ENCODE measurements at places on chromosomes 4 and X. TPM values are rescaled to one million over a fixed set of nuclear protein-coding genes. Genes with fewer than 3 reads are reported as not detected.
A peak's percentile ranks its signal among the peaks of the same experiment; 100 is the strongest.

DNA sequence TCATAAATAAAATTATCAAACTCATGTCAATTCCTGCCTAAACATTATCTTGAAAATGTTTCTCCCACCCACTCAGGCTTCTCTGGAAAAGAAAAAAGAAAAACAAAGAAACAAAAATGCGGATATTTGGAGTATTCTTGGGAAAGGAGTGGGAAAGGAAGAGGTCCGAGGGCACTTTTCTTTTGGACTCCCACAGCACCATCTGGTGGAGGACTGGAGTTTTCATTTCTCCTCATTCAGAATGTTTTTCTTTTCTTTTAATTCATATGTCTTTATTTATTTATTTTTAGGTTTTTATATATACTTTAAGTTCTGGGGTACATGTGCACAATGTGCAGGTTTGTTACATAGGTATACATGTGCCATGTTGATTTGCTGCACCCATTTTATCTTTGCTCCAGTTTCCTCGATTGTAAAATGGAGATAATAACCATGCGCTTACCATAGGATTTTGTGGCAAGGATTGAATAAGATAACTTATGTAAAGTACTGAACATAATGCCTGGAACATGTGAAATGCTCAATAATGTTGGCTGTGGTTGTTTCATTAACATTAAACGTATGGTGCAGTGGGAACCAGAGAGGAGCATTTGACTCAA is 8.0 kb upstream of the KCNE5 start:
- DNase-seq, result peak; percentile 54

GRCh38 chrX:11257711-11258110 is 35.5 kb upstream of the AMELX start:
- no peak for DNase-seq

DNA sequence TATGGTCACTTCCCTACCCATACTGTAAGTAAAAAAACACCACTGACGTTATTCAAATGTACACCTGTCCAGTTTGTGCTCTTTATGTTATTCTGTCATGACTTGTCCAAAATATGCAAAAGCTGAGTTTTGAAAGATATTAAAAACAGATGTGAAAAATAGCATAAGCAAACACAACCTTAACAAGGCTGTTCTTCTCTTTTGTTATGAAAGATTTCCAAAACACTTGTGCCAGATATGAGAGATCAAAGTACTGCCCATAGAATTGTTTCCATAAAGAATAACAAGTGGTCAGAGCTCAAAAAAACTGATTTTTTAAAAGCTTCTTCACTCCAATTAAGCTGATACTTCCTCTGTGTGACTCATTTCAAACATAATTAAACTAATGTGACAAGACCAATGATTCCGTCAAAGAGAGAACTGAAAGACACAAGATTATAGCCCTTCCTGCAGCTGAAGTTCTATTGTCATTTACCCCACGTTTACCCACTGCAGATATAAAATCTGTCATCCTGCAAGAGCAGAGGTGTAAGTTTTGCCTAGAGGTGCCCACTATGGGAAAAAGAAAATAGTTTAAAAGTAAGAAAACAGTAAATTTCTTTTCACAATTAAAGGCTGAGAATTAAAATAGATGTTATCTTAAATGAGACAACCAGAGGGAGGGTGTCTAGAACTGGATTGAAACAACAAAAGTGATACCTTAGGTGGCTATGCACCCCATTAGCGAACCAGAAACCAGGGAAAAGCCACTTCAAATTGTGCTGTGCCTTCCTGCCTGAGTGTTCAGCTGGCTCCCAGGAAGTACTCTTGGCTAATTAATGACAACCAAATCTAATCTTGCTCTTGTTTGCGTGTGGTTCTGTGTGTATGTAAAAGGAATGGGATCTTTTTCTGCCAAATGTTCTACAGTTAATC is 30.1 kb downstream of the RASSF6 start:
- peak; percentile 31 for DNase-seq

Gene HTT-AS
- not detected for total RNA-seq

DNA sequence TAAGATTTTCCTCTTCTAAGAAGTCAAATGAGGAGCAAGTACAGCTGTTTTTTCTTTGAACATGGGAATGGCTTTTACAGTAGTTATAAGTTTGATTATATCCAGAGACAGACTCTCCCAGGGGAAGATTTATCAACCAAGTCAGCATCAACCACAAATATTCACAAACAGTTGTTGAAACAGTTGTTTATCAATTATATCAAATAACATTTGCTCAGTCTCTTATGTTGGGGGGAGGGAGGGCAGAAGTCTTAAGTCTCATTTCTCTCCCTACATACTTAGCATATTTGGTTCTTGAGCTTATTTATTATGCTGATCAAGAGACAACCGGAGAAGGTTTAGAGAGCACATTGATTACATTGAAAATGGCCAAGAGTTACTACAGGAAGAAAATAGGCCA is 110.1 kb downstream of the FBXO8 start:
- DNase-seq, result no peak

GRCh38 chr4:156419080-156419685 is 465.5 kb upstream of the CTSO start:
- DNase-seq, result no peak

Gene PPEF2
- total RNA-seq, result 0.10 TPM

DNA sequence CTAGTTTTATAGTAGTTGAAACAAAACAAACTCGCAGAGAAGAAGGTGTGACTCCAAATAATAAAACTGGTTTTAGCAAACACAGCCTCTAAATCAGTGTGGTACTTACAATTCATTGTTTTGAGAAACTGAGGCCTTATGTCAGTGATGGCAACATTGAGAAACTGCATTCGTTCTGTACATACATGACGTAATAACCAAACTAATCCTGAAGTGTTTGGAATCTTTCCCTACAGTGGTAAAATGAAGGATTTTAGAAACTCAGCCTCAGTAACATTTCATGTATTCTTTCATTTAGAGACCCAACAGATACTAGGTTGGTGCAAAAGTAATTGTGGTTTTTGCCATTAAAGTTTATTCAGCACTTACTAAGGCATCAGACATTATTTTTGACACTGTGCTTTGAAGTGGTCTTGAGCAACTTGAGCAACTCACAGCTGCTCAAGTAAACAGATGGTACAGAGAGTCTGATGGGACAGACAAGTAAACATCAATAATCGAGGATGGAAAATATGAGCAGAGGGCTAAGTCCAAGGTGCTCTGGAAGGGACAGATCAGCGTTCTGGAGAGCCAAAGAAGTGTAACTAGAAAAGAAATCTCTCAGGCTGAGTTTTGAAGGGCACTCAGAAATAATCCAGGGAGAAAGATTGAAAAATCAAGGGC is 390.8 kb upstream of the BOD1L1 start:
- no peak for DNase-seq

Gene PAGE4
- total RNA-seq, result not detected

GRCh38 chrX:71998836-71999509 is 88.3 kb downstream of the NHSL2 start:
- DNase-seq, result peak; percentile 49

- no peak for DNase-seq
Observed at GRCh38 chr4:68272380-68272779, 26.9 kb upstream of the TMPRSS11B start.

DNA sequence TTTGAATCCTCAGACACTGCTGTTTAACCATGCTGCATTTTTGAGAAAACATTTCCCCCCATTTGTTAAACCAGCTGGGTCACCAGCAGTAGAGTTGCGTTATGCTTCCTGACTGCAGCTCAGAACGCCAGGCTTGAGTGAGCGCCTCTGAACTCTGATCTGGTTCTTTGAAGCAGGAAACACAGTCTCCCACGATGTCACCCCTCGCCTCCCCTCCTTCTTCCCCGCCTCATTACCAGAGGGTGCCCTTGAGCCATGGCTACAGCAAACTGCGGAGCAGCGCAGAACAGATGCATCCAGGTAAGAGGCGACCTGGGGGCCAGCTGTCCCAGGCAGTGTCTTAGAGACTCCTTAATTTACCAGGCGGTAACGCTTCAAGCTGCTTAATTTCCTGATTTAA is 78.4 kb downstream of the REPS2 start:
- DNase-seq, result no peak

GRCh38 chr4:124173912-124174311 is 538.6 kb downstream of the ANKRD50 start:
- DNase-seq, result peak; percentile 39

- no peak for DNase-seq
Observed at GRCh38 chrX:124344246-124344645, 2.1 kb upstream of the SH2D1A start.

- peak; percentile 12 for DNase-seq
Observed at GRCh38 chrX:77446029-77446585, 1.1 kb upstream of the FGF16 start.

- DNase-seq, result no peak
Observed at GRCh38 chr4:26731351-26732035, 129.1 kb upstream of the STIM2 start.

DNA sequence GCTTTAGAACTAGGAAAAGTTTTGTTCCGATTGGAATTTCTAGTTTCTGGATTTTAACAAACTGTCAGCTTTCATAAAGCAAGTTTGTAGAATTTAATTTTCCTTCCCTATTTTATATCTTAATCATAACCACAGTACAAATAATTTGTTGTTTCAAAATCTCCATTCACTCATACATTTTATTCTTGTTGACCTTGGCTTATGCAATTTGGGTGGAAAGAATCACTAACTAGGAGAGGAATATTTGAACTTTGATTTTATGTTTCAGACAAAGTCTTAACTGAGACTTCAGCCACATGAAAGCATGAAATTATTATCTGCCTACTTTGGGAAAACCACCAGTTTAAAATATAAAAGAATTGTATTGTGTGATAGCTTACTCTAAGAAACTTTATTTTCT is 427.9 kb downstream of the SPRY1 start:
- no peak for DNase-seq

GRCh38 chr4:41146716-41147506 is 67.4 kb downstream of the APBB2 start:
- peak; percentile 23 for DNase-seq

Gene ADGRL3
- total RNA-seq, result 33.3 TPM

Gene UCP1
- not detected for total RNA-seq

DNA sequence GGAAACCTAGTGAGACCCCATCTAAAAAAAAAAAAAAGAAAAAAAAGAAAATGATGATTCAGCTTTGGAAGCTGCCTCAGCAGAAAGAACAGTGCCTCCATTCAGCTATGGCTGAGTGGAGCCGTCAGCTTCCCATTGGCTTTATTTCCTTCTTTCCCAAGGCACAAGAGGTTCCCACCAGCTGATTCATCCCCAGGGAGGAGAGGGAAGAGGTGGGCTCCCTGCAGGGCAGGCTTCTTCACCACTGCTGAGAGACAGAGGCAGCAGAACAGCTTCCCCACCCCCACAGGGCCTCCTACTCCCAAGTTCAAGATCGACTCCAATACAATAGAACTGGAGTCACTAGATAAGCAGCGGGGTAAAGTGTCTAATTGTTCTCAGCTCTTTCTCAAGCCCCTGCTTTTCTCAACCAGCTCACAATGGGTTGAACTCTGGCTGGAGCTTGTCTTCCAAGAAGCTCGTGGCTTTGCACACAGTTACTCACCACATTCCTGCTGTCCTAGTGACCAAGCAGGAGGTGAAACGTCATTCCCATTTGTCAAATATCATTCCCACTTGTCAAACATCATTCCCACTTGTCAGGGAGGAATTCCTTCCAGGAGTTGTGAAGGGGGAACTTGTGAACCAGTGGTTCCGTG is 47.8 kb downstream of the FHDC1 start:
- no peak for DNase-seq

Gene ADGRG4
- total RNA-seq, result 0.10 TPM

DNA sequence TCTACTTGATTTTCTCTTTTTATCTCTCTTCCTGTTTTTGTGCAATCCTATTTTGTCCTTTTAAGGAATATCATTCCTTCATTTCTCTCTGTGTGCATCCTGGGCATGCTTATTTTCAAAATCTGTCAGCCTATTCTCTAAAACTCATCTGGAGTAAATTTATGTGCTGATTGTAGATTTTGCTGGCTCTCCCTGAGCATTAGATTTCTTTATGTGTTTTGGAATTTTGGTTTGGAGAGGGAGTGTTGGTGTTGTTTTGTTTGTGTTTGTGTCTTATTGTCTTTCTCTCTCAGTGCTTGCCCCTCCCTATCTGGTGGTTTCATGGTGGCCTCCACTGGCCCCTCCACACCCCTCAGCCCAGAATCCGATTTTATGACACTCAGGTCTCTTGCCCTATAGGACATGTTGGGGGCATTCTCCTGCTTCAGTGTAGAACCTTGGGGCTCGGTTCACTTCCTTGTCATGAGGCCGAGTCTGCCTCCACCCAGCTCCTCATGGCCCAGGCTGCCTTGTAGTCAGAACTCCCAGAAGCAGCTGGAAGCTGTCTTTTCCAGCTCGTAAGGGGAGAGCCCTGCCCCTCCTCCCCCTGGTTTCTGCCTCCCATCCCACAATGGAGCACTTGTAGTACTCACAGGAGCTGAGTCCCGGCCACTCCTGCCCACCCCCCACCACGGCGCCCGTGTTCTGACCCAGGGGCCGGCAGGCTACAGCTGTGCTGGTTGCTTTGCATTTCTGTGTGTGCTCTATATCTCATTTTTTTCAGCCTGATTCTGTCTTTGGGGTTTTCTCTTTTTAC is 24.5 kb upstream of the PJA1 start:
- DNase-seq, result peak; percentile 77

- no peak for DNase-seq
Observed at GRCh38 chrX:129025376-129025775, 497.9 kb downstream of the SMARCA1 start.

DNA sequence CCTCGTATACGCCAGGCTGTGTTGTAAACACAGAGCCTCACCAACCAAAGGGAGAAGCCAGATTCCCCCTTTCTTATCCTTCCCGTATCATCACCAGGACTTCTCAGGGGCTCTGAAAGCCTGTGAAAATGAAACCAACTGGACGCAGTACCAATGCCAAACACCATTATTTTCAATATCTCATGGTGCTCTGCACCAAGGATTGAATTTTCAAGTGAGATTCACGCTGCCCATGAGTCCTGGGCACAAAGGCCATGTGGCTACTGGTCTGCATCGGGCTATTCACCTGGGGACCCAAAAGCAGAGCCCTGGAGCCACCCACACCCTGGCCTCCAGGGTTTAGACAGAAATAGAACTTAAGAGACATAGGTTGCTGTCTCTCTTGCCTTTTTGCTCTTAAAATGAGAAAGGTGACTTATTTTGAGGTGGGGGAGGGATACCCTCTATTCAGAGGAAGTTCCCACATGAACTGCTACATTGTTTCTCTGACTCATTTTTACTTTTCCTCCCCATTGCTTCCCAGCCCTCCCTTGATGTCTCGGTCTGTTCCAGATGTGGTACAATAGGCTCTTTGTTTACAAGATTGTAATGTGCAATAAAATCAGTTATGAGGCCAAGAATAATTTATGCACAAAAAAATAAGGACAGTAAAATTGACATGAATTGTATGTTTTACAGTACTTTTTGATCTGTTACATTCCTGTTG is 55.4 kb downstream of the MAML3 start:
- peak; percentile 39 for DNase-seq

DNA sequence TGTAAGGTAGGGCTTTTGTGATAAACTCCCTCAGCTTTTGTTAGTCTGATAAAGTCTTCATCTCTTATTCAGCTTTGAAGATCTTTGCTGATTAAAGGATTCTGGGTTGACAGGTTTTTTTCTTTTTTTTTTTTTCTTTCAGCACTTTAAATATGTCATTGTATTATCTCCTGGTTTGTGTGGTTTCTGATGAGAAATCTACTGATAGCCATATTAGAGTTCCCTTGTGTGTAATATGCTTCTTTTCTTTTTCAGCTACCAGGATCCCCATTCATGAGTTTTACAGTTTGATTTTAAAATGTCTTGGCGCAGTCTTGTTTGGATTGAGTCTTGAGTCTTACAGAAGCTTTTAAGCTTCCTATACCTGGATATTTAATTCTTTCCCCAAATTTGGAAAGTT is 504.5 kb downstream of the TLL1 start:
- no peak for DNase-seq

Data from tongue (tissue), 3 donors.